Upper lobe of left lung (tissue), 6 donors: ENCODE measurements at places on chromosomes 2 and 18. TPM values are rescaled to one million over a fixed set of nuclear protein-coding genes. Genes with fewer than 3 reads are reported as not detected.

- no peaks in the 10 kb centered on the region for H3K27me3 ChIP-seq
- DNase-seq = no peak
- no peak overlapping the region for H3K27ac ChIP-seq
- no peak overlapping the region for H3K4me3 ChIP-seq
- H3K36me3 ChIP-seq = no peaks in the 10 kb centered on the region
Measured at GRCh38 chr2:39689272-39689841, 23.6 kb downstream of the TMEM178A start.

SULT1C4 gene
- total RNA-seq = 8.7 TPM

DNA sequence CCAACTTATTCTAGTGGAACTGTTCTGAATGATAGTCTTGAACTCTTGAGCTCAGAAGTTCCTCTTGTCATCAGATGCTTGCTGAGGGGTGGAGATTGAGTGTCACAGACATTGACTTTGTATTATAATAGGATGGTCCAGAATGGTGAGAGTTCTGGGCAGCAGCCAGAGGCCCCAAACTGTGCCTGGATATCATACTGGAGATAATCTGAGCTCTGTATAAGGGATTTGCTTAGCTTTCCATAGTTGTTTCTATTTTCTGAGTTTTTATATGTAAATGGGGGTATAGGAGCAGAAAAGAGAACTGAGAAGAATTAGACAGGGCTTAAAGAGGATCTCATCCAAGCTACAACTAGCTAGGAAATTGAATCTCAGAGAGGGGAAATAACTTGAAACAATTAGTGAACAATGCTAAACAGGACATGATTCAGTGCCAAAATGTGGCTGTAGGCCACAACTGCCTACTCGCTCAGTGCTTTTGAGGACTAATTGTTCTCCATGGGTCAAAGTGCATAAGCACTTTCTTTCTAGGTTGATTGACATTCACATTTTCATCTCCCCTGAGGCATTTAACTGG lies 10.1 kb upstream of the LCLAT1 start:
- no peaks in the 10 kb centered on the region for H3K27me3 ChIP-seq
- H3K36me3 ChIP-seq = no peaks in the 10 kb centered on the region
- H3K27ac ChIP-seq = peak overlapping the region; percentile 21
- H3K4me3 ChIP-seq = no peak overlapping the region
- no peak for DNase-seq

- DNase-seq = no peak
- H3K27me3 ChIP-seq = no peaks in the 10 kb centered on the region
- no peak overlapping the region for H3K27ac ChIP-seq
- H3K36me3 ChIP-seq = no peaks in the 10 kb centered on the region
- no peaks in the 10 kb centered on the region for H3K4me1 ChIP-seq
Measured at GRCh38 chr2:105082107-105082506, 44.2 kb downstream of the MRPS9 start.

GRCh38 chr2:189260361-189260814 lies 80.8 kb upstream of the COL5A2 start:
- H3K4me1 ChIP-seq = no peaks in the 10 kb centered on the region
- H3K27me3 ChIP-seq = no peaks in the 10 kb centered on the region
- H3K27ac ChIP-seq = no peak overlapping the region

DUSP2 gene
- 6.9 TPM for total RNA-seq

DNA sequence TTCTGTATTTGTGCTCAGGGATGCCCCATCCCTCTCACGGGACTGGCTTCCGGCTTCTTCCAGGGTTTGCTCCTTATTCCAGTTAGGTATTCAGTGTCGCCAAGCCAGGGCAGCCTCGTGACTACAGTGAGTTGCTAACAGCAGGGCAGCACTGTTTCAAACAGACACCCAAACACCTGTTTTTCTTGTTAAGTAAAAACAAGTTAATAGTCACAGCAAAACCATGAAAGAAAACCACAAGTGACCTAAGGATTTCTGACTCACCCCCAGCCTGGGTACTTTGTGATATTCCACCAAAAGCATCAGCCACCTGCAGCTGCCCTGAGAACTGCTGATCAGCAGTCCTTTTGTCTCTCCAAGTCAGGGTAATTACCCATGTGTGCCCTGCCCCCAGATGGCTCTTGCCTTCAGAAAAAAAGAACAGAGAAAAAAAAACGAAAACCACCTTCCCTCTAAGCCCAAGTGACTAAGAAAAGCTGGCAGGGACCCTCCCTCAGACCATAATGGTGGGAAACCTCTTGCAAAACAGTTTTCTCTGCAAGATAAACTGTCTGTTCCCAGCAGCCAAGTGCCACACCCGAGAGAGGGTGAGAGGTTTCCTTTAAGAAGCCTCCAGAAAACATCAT lies 178.2 kb downstream of the ANAPC1 start:
- no peak overlapping the region for H3K4me3 ChIP-seq
- no peaks in the 10 kb centered on the region for H3K36me3 ChIP-seq
- H3K4me1 ChIP-seq = peaks cover 11% of the 10 kb centered on the region
- H3K27ac ChIP-seq = no peak overlapping the region
- H3K27me3 ChIP-seq = no peaks in the 10 kb centered on the region

DNA sequence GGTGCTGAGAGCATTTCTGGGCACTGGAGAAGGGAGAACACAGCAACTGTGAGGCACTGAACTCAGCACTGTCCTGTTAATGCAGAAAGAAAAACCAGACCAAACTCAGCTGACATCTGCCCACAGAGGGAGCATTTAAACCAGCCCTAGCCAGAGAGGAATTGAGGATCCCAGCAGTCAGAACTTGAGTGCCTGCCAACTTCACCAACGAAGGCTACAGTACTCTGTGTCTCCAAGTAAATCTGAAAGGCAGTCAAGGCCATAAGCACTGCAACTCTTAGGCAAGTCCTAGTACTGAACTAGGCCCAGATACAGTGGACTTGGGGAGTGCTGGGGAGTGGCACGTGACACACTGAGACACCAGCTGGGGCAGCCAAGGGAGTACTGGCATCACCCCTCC lies 176.2 kb upstream of the ZC3H15 start:
- DNase-seq = no peak
- H3K36me3 ChIP-seq = no peaks in the 10 kb centered on the region
- H3K27ac ChIP-seq = no peak overlapping the region
- H3K27me3 ChIP-seq = no peaks in the 10 kb centered on the region

DNA sequence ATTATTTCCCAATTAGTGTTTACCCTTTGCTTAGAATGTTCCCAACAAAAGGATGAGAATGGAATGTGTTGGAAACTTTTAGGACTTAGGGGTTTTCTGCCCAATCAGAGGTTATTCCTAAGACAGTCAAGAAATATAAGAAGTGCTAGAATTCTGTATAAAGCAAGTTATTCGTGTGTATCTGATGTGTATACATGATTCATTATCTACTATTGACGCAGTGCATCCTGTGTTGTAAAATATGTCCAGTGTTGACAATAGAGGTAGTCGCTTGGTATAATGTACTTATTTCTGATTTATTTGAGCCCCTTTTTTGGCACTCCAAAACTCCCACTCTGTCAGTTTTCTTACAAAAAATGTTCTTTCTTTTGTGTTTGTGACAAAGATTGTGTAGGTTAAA lies 881 bp downstream of the PIKFYVE start:
- H3K4me3 ChIP-seq = peak overlapping the region; percentile 19
- H3K36me3 ChIP-seq = peaks cover 4% of the 10 kb centered on the region
- H3K4me1 ChIP-seq = peaks cover 32% of the 10 kb centered on the region

- H3K4me3 ChIP-seq = no peak overlapping the region
- DNase-seq = no peak
- no peaks in the 10 kb centered on the region for H3K4me1 ChIP-seq
- no peaks in the 10 kb centered on the region for H3K36me3 ChIP-seq
- no peaks in the 10 kb centered on the region for H3K27me3 ChIP-seq
Measured at GRCh38 chr2:30566631-30567030, 119.6 kb downstream of the LCLAT1 start.
